ENCODE measurements at places on chromosomes 2 and 18. TPM values are rescaled to one million over a fixed set of nuclear protein-coding genes. Genes with fewer than 3 reads are reported as not detected.
A peak's percentile ranks its signal among the peaks of the same experiment; 100 is the strongest.

DNA sequence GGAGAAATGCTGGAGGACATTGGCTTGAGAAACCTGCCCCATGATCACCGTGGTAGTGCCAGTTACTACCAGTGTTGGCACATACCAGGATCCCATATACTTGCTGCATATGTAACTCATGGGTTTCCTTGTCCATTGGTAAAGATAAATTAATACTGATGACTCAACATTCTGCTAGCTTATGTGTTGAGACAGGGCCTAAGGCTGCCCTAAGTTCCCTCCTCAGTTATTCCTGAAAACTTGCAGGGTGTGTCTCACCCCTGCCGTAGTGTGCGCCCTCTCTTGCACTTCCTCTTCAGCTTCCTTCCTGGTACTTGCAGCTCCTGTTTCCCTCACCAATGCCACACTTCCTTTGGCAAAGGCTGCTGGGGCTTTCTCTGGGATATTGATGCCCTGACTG lies 4.3 kb upstream of the INO80C start:
- no peak overlapping the region for H3K4me3 ChIP-seq
- DNase-seq, result no peak
- no peaks in the 10 kb centered on the region for H3K27me3 ChIP-seq
- peaks cover under 1% of the 10 kb centered on the region for H3K4me1 ChIP-seq

DNA sequence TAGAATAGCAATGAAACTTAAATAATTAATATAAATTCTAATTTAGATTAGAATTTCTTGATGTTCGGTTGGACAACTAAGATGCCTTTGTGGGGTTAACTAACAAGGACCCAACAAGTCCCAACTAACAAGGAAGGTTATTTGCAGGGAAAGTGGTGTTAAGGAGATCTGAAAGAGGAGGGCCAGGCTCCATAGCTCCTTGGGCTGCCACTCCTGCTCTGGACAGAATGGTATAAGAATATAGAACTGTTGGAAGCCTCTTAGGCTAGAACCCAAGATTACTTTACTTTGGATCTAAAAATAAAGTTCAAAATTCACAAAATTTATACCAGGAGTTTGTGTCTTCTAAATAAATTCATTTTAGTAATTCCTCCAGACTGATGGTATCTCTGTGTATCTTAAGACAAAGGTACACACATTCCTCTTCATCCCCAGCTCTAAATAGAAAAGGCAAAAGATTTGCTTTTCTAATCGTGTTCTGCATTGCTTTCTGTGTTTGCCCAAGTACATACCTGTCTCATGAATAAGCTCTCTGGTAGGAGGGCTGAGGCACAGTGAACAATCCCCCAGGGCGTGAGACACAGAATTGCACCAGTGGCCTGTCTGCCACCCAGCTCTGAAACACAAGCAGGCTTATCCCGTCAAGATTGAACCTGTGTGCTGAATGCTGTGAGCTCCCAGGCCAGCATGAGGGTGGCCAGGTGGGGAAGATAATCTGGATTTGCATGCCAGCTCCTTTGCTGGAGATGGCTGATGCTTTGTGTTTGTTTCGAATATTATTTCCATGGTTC lies 176.0 kb downstream of the ACKR3 start:
- H3K36me3 ChIP-seq, result no peaks in the 10 kb centered on the region
- H3K27ac ChIP-seq, result no peak overlapping the region
- no peaks in the 10 kb centered on the region for H3K27me3 ChIP-seq

DNA sequence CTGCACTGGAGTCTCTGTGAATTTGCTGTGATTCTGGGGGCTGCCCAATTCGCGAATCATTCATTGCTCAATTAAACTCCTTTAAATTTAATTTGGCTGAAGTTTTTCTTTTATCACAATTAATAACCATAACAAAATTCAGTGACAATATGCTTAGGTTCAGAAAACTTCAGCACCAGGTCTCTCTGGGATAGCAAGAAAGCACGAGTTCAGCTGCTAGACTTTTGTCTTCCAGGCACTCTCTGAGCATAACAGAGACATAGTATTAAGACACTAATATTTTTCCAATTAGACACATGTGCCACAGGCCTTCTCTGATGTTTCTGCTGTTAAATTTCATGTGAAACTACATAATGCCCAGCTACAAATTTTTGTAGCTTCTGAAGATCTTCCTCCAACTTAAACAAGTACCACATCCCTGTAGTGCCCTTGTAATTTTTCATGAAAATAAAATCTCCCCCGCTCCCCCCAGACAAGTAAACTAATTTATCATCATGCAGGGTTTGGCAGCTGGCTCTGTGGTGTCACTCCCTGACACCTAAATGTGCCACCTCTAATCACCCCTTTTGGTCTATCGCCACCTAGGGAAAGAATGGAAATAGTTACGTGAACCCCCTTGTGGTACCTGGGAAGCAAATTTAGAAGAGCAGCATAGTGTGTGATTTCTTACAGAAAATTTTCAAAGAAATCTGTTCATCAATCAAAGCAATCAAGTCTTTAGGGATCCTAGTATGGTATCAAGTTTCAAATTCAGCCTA lies 94.1 kb downstream of the CSRNP3 start:
- no peaks in the 10 kb centered on the region for H3K36me3 ChIP-seq
- no peak overlapping the region for H3K27ac ChIP-seq
- no peaks in the 10 kb centered on the region for H3K4me1 ChIP-seq
- no peak overlapping the region for H3K4me3 ChIP-seq

DNA sequence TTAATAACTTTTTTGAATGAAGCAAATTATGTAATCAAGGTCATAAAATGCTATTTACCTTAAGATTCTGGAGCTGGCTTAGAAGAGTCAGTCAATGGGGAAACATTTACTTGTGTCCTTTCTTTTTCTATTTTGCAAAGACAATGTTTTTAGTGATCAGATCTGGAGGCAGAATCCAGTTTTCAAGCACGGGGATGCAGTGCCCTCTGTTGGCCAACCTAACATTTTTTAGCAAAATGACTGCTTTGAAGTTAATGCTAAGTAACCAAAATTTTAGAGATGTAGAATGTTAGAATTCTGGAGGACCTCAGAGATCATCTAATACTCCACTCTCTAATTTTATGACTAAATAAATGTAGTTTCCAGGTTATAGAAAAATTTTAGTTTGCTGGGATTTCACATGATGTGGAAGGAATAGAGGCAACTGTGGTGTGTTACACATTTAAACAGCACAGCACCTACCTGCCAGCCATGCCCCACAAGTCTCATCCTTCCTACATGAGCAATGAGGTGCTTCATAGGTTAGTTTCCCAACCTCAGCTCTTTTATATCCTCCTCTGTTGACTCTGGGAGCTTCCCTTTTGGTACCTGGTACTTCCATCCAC lies 23.6 kb upstream of the SLC9A4 start:
- no peak overlapping the region for H3K27ac ChIP-seq
- H3K4me1 ChIP-seq, result no peaks in the 10 kb centered on the region
- DNase-seq, result peak; percentile 52

- H3K27ac ChIP-seq, result no peak overlapping the region
- H3K4me1 ChIP-seq, result no peaks in the 10 kb centered on the region
Observed at GRCh38 chr2:74619651-74620297, 28.4 kb downstream of the M1AP start.

GRCh38 chr18:5625076-5625475 lies 81.3 kb upstream of the EPB41L3 start:
- no peak overlapping the region for H3K4me3 ChIP-seq
- H3K4me1 ChIP-seq, result peaks cover 5% of the 10 kb centered on the region
- no peak for DNase-seq
- peaks cover 3% of the 10 kb centered on the region for H3K27me3 ChIP-seq

DNA sequence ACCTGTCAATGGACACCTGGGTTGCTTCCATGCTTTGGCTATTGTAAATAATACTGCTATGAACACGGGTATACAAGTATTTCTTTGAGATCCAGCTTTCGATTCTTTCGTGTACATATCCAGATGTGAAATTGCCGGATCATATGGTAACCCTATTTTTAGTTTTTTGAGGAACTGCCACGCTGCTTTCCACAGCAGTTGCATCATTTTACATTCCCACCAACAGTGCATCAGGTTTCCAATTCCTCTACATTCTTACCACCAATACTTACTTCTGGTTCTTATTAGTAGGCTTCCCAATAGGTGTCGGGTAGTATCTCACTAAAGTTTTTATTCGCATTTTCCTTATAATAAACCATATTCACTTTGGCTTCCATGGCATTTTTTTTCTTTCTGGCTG lies 69.6 kb downstream of the PID1 start:
- no peaks in the 10 kb centered on the region for H3K27me3 ChIP-seq
- DNase-seq, result no peak
- no peak overlapping the region for H3K4me3 ChIP-seq
- H3K36me3 ChIP-seq, result no peaks in the 10 kb centered on the region

- H3K27me3 ChIP-seq, result no peaks in the 10 kb centered on the region
- H3K4me1 ChIP-seq, result no peaks in the 10 kb centered on the region
- H3K27ac ChIP-seq, result no peak overlapping the region
- peaks cover 10% of the 10 kb centered on the region for H3K36me3 ChIP-seq
- DNase-seq, result no peak
- H3K4me3 ChIP-seq, result no peak overlapping the region
Observed at GRCh38 chr2:200913654-200914053, 24.5 kb downstream of the NIF3L1 start.

DNA sequence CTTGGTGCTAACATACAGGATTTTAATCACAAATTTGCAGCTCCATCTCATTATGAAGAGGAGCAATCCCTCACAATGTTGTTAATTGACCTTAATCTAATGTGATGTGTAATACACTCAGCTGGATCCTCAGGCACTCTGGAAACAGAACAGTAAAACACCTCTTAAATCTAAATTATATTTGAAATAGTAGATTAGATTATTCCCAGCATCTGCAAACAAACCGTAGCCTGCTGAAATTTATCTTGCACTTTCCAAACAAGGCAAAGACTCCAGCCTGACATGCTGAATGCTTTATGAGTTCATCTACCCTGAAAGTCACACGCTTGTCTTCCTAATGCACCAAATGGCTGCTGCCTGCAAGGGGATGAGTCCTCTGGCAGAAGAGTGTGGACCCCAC lies 402.3 kb upstream of the GYPC start:
- H3K4me3 ChIP-seq, result no peak overlapping the region
- no peak overlapping the region for H3K27ac ChIP-seq
- H3K36me3 ChIP-seq, result no peaks in the 10 kb centered on the region
- DNase-seq, result no peak
- no peaks in the 10 kb centered on the region for H3K4me1 ChIP-seq

GRCh38 chr2:74922592-74923227 lies 35.7 kb upstream of the POLE4 start:
- DNase-seq, result no peak
- H3K27ac ChIP-seq, result no peak overlapping the region
- H3K4me3 ChIP-seq, result no peak overlapping the region
- no peaks in the 10 kb centered on the region for H3K27me3 ChIP-seq

Gene DSG1
- not detected for total RNA-seq

Gene UGT1A8
- total RNA-seq, result not detected

Gene FIGN
- 0.05 TPM for total RNA-seq

Gene RALB
- total RNA-seq, result 11.6 TPM

Gene ZAP70
- total RNA-seq, result 432 TPM

Data from naive thymus-derived CD4-positive, alpha-beta T cell (primary cell).